IPS-NIHi11 (cell line): ENCODE measurements at places on chromosomes 7 and 10.

DNA sequence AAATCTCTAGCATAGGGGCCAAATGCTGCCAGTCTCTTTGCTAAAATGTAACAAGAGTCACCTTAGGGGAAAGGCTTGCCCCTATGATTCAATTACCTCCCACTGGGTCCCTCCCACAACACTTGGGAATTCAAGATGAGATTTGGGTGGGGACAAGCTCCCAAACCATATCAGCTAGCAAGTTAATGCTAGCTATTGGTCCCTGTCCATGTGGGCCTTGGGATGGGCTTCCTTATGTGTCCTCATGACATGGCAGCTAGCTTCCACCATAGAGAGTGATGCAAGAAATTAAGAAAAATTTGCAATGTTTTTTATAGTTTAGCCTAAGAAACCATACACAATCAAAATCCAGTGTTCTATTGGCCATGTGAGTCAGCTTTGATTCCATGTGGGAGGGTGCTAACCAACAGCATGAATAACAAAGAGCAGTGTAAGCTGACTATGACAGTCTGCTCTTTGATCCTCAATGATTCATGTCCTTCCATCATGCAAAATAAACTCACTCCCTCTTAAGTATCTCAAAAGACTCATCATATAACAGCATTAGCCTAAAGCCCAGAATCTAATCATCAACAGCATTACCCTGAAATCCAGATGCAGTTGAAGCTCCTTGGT, 21.7 kb upstream of the ZNF365 start:
- DNase-seq = no peak

GRCh38 chr7:98930921-98931320, 52.6 kb downstream of the TRRAP start:
- DNase-seq = no peak

- no peak for DNase-seq
These were observed 51.2 kb upstream of the SEMA3A start for GRCh38 chr7:84245835-84246234.

DNA sequence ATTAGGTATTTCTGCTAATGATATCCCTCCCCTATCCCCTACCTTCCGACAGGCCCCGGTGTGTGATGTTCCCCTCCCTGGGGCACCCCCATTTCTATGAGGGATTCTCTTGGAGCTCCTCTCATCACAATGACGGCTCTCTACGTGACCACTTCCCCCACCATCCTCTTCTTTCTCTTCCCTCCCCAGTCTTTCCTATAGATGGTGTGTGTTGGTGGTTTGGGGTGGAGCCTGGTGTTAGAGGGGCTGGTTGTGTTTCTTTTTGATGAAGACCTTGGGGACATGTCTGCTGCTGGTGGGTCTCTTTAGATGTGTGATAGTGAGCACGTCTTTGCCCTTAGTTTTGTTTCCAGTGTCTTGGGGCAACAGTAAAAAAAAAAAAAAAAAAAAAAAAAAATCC, 28.6 kb downstream of the RPS24 start:
- DNase-seq = no peak

DNA sequence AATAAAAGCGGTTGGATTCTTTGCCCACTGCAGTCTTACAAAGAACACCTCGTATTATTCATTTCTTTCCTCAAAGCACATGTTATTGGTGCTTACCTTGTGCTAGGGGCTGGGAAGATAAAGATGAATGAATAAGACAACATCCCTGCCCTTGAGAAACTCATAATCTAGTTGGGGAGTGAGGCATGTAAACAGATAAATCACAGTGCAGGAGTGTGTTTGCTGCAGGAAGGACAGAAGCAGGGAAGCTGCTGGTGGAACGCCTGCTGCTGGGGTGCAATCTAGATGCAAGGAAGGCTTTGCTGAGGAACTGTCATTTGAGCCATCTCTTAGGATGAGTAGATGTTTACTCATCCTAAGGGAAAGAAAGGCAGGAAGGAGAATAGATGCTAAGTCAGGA, 135.6 kb downstream of the TMEM178B start:
- no peak for DNase-seq

- DNase-seq = no peak
These were observed 63.7 kb downstream of the TRUB1 start for GRCh38 chr10:115001506-115002381.

GRCh38 chr7:87877366-87878040, 1.2 kb downstream of the DBF4 start:
- DNase-seq = no peak

DNA sequence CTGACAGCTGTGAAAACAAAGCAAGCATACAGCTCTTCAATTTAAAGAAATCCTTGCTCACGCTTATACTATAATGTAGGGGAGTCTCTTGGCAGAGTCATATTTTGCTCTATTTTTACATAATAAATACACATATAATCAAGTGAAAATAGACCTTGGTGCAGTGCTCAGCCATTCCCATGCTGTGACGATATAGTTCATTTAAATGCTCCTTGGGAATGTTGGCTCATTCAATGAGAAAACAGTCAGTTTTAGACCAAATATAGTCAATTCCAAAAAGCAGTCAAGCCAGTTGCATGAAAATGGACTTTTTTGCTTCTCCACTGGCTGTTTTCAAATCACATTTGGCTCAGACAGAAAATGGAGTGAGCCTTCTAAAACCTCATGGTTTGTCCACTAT, 587.4 kb downstream of the SUGCT start:
- no peak for DNase-seq

- no peak for DNase-seq
These were observed 10.8 kb upstream of the JCAD start for GRCh38 chr10:30070001-30070685.

- no peak for DNase-seq
These were observed 104.1 kb downstream of the ZNF467 start for GRCh38 chr7:149669121-149669818.

DNA sequence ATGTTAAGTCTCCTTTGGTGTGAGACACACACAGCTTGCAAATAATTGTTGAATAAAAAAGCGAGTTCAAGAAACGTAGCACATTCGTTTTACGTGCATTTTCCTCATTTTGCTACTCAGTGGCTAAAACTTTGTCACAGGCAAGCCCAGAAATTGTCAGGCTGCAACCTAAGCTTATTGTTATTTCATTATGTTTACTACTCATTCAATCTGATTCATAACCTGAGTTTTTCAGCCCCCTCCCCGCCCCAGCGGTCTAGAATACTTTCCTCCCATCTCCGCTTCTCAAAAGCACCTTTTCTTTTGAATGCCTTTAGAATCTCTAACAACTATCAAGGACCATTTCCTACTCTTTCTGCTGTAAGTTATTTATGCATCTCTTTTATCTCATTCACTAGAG, 1.1 kb downstream of the FAM133B start:
- DNase-seq = no peak

- no peak for DNase-seq
These were observed 2.5 kb downstream of the PARP12 start for GRCh38 chr7:140060243-140060630.

- no peak for DNase-seq
These were observed 477 bp upstream of the MCU start for GRCh38 chr10:72691470-72691862.

DNA sequence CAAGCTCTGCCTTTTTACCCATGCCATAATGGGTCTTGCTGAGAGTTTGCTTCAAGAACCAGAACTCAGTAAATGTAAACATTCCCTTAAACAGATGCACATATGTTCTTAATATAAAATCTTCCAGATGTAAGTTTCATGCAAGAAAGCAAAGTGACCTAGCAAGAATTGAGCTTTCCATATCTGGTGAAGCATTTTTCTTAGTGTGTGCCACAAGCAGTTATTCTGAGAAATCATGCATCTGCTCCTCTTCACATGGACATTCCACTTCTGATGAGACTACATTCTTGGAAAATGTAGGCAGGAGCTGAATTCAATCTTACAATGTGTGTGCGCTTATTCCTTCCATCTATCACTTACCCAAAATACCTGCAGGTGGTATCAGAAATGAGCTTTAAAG, 227.8 kb upstream of the LRRTM3 start:
- no peak for DNase-seq

DNA sequence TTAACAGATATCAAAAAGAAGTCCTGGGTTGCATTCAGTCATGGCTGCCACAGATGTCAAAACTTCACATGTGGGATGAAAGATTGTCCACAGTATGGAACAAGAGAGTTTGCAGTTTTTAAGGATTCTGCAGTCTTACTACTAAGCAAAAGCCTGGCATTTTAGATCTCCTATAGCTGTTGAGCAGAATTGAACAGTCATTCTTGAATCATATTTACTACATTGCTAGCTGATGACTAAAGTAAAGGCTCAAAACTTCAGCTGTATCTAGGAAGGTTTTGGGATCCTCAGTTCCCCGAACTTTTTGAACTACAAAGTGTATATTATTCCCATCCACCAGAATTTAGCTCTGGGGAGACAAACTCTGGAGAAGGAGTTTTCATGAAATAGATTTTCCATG, 31.0 kb downstream of the BET1 start:
- DNase-seq = no peak

DNA sequence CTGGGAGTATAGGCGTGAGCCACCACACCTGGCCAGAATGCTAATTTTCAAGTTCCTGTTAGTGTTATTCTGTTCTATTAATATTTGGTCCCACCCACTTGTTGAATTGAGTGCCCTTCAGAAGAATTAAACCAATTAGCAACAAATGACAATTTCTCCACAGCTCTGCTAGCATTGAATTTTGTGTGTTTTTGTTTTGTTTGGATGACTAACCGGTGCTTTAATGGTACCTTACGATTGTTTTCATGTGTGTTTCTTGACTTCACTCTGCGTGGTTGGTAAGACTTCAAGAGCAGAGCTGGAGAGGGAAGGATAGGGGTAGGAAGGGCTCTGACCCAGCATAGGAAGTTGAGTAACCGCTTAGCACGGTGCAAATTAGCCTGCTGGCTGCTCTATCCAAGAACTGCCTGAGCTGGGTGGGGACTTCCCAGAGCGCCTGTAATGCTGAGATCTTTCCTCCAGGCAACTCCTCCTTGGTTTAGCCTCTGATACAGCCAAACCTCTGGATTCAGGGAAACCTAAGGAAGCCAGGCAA, 4.6 kb downstream of the ARPC1B start:
- no peak for DNase-seq
